ENCODE measurements at places on chromosomes 6 and 20.
A peak's percentile ranks its signal among the peaks of the same experiment; 100 is the strongest.

DNA sequence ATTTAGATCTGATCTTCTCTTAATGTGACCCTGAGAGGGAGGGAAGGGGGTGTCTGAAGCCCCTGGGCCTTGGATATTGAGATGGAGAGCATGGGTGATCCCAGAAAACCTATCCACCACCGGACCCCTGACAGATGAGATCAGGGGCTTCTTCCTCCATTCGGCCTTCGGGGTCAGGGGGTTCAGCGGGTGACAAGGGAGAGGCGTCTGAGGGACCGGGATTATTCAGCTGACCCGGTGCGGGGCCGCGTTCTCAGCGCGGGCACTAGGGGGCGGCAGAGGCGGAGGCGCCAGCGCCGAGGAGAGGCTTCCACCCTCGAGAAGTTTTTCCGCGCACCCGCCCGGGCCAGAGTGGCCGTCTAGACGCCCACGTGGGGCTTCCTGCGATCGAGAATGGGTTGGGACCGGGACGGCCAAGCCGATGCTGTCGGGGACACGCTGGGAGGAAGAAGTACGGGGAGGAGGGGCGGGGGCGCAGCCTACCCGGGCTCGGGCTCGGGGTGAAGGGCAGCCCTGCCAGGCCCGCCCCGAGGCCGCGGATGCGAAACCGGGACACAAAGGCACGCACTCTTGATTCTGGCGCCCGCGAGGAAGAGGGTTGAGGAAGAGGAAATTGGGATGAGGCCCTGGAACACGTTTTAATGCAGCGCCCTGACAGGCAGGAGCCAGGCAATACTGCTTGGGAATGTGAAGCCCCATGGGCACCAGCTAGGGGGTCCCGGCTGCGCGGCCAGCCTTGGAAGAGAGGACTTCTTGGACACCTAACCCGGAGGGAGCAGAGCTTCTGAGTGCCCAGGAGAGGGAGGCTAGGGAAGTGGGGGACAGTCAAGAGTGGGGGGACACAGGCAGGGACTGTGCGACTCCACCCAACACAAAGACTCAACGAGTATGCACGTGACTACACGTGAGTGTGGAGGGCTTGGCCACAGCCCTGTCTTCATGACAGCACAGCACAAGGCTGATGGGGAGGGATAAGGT lies 30.6 kb downstream of the COL11A2 start:
- DNase-seq, result peak; percentile 52

- no peak for DNase-seq
These were observed 229.2 kb upstream of the SUPT3H start for GRCh38 chr6:45606831-45607400.

DNA sequence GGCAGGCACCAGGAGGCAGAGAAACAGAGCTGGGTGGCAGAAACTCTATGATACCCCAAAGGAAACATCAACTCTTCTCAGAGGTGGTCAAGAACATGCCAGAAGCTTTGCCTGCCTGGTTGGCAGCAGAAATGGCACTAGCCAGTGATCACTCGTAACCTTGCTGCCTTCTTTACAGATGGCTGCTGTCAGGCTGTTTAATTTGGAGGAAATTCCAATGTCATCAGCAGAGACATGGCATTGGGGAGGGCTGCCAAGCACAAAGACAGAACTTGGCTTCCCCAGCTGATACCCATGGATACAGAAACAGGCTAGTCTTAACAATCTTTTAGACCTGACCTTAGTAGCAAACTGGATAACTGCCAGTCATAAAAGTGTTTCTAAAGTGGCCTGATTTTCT lies 153.6 kb downstream of the GMPR start:
- DNase-seq, result no peak

DNA sequence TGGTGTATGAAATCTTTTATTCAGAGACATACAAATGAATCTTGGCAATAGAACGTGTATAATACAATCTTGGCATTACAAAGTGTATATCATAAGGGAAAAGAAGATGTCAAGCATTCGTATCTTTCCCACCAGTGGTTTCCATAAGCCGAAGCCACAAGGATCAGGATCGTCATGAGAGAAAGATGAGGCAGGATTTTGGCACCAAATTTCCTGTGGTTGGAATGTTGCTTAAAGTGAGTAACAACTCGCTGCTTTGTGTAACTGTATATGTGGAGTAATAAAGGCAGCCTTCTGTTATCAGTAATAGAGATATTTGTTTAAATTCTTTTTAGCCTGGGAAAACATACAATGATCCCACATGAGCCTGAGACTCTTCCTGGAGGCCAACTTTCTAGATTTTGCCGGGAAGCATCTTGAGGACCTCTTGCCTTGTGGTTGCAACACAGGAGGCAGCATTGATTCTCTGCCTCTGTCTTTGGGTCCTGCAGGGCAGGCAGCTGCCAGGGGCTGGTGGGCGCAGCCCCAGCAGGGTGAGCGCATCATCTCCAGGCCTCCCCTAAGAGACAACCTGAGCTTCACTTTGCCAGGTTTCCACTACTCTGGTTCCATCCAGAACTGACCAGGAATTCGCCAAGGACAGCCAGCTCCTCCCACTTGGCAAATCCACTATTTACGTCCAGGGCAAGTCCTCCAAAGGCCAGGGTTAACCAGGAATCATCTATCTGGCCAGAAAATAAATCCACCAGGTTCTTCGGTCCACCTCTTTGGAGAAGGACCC lies 230.9 kb upstream of the SULF2 start:
- no peak for DNase-seq

- DNase-seq, result no peak
These were observed 75.2 kb downstream of the KIF6 start for GRCh38 chr6:39649996-39650395.

DNA sequence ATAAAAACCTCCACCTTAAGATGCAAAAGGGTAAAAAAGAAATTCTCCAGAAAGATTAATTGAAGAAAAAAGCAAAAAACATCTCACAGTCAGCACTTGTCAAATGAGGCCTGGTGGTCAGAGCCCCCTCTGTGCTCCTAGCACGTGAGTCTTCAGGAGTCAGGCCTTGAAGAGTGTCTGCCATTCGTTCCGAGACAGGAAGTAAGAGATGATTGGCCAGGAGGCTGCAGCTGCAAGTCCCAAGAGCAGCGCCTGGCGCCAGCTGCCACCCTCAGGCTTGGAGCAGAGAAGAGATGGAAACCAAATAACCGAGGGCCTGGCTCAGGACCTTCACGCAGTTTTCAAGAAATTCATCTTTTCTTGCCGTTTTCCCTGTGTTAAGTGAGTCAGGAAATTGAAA lies 65.0 kb downstream of the FAM120B start:
- no peak for DNase-seq

GRCh38 chr20:48750941-48751635 lies 76.7 kb downstream of the PREX1 start:
- DNase-seq, result no peak

DNA sequence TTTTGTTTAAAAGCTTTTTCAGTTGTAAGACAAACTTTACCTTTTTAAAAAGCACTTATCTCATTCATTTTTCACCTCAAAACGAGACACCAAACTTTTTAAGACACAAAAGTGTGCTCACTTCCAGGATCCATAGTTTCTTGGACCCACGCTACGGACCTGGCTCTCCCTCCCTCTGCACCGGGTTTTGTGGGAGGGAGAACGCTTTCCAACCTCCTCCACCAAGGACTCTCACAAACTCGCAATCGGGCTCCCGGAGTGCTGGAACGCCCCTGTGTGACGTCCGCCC lies 436 bp downstream of the CAGE1 start:
- DNase-seq, result no peak

GRCh38 chr6:146339716-146340115 lies 203.9 kb upstream of the RAB32 start:
- DNase-seq, result no peak

GRCh38 chr20:41361757-41362747 lies 4.6 kb downstream of the EMILIN3 start:
- DNase-seq, result peak; percentile 21

DNA sequence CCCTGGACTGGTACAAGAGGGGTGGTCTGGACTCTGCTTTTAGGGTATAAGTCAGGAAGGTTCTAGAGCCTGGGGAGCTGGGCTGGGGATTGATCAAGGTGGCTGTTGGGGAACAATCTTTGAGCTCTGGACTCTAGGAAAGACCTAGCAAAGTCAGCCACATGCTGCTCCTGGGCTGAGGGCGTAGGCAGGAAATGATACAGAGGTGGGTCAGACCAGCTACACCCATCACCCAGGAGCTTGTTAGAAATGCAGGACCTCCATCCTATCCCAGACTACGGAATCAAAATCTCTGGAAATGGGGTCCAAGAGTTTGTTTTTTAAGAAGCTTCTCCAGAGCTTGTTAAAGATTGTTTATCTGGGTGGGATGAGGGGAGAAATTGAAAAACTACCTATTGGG lies 9.4 kb downstream of the ADTRP start:
- no peak for DNase-seq

DNA sequence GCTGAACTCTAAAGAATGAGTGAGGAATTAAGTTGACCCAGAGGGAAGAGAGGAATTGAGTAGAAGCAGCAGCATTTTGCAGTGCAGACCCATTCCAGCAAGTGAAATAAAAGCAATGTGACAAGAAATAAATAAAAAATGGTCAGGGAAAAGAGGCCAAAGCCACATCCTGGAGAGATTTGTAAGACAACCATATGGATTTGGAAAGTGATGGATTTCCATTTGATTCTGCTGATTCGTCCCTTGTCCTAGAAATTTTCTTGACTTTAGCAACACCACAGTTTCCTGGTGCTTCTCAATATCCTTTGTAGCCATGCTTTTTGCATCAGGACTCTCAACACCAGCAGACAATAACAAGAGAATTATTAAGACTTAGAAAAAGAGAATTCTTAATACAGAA lies 29.8 kb downstream of the ANKEF1 start:
- no peak for DNase-seq

DNA sequence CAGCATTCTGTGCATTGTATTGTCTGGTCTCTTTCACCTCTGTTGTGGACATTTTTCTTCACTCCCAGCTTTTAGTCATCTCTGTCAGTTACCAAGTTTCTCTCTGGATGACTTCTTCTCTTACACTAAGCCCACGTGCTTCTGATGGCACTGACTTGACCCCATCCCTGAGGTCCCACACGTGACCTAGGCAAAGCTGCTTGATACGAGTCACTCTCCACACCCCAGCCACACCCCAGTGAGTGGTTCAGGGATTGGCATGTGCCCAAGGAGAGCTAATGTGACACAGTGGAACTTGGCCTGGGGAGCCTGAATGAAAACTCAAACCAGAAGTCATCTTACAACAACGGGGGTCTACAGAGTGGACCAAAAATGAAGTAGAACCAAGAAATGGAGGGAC lies 32.2 kb downstream of the HTR1E start:
- DNase-seq, result no peak

GRCh38 chr20:45052698-45053429 lies 48.1 kb downstream of the KCNS1 start:
- DNase-seq, result no peak

Measured in NCI-H1105 treated with DMSO at 0.1 percent for 48 hours (cell line).